A172 (cell line): ENCODE measurements at places on chromosomes 1 and 21. TPM values are rescaled to one million over a fixed set of nuclear protein-coding genes. Genes with fewer than 3 reads are reported as not detected.

The S100A14 gene
- total RNA-seq = 0.17 TPM in 1 of 2 replicates, not detected in the other

The GSTM3 gene
- total RNA-seq = 40.8 and 49.2 TPM in 2 replicates

DNA sequence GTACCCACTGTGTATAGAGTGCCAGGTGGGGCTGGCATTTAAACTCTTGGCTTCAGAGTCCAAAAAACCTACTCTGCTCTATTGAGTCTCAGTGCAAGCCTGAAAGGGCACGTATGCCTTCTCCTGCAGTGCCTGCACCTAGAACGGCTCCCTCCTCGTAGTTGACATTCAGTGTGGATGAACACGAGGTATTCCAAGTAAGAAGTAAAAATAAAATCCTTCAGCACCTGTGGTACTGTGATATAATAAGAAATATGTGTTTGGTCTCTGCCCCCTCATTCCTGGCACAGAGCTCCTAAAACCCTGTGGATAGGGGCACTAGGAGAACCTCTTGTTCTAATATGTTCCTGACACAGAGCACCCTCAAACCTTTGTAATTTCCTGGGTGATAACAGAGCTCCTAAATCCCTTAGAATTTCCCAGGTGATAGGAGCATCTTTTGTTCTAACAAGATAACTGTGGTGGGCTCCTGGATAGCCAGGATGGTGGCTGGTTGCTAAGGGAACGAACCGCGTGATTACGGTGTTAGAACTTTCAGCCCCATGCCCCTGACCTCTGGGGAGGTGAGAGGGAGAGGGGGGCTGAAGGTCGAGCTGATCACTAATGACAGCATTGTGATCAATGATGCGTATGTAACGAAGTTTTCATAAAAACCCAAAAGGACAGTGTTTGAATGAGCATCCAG, 16.8 kb downstream of the UCK2 start:
- DNase-seq = no peak

- DNase-seq = no peak
Measured at GRCh38 chr1:94982398-94982797, 55.5 kb upstream of the CNN3 start.

DNA sequence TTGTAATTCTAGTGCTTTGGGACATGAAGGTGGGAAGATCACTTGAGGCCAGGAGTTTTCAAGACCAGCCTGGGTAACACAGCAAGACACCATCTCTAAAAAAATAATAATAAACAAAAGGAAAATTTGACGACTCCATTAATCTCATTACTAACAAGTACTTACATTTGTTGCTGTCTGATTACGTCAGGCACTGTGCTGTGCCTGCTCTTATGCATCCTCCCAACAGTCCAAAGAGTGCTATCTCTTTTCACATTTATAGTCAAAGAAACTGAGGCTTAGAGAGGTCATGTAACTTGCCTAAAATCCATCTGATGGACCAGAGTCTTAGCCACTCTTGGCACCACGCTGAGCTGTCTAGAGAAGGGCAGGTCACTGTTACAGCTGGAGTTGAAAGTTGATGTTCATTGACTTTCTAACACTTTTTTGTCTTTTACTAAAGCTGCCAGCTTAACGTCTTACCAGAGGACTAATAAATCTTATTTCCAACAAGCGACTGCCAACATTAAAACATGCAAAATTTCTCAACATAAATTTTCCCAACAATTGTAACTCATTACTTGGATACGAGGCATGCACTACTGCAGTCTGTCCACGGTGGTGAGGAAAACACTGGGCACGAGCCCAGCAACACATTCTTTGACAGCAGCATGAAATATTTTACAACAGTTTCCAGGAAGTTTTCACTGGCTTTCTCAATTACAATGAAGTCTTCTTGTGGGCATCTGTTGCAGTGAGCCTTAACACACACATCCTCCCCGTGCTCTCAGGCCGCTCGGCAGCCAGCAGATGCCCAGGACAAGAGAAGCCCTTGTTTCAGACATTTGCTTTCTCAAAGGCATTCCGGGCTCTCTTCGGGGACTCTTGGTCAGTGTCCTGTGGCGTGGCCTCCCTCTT, 262.9 kb upstream of the PROX1 start:
- DNase-seq = peak; percentile 67
